ENCODE measurements at places on chromosomes 6 and 20. TPM values are rescaled to one million over a fixed set of nuclear protein-coding genes. Genes with fewer than 3 reads are reported as not detected.

Gene SLC17A4
- not detected for total RNA-seq

Gene OR2B6
- not detected for total RNA-seq

Gene CLIC5
- 1.5 TPM for total RNA-seq

Gene GGTLC1
- total RNA-seq: not detected

Gene ZSCAN12
- 11.2 TPM for total RNA-seq

Gene APCDD1L
- 0.59 TPM for total RNA-seq

Gene ROS1
- 2.0 TPM for total RNA-seq

Gene TSPO2
- not detected for total RNA-seq

Gene PRPH2
- 2.0 TPM for total RNA-seq

Gene ACOT13
- total RNA-seq: 3.8 TPM

- H3K4me1 ChIP-seq: no peaks in the 10 kb centered on the region
- no peak overlapping the region for H3K4me3 ChIP-seq
- no peaks in the 10 kb centered on the region for H3K27me3 ChIP-seq
- H3K36me3 ChIP-seq: no peaks in the 10 kb centered on the region
- no peak for DNase-seq
- H3K27ac ChIP-seq: no peak overlapping the region
Measured at GRCh38 chr6:167058261-167058660, 59.1 kb downstream of the CEP43 start.

DNA sequence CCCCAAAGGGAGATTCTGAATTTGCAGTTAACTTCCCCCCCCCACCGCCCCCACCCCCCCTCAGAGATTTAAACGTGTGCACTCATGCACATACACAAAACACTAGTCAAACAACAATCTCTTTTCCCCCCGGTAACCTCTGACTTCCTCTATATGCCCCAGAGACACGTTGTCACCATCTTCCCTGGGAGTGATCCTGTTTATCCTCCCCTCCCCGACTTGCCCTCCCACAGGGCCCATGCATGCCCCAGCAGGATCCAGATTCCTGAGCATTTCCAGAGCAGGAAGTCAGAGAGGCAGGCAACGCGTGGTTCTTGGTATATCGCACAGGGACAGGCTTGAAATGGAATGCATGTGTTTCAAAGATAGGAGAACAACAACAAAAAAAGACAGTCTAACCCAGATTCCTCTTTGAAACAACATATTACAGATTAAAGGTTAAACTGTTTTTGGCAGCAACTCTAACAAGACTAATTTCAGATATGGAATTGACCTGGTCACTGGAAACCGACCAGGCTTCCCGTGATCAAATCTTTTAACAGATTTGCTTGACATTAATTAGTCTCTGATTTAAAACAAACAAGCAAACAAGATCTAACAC lies 1.3 kb downstream of the BLCAP start:
- H3K36me3 ChIP-seq: no peaks in the 10 kb centered on the region
- no peak for DNase-seq
- no peaks in the 10 kb centered on the region for H3K27me3 ChIP-seq
- H3K4me1 ChIP-seq: no peaks in the 10 kb centered on the region
- peak overlapping the region; percentile 98 for H3K27ac ChIP-seq
- peak overlapping the region; percentile 99 for H3K4me3 ChIP-seq

DNA sequence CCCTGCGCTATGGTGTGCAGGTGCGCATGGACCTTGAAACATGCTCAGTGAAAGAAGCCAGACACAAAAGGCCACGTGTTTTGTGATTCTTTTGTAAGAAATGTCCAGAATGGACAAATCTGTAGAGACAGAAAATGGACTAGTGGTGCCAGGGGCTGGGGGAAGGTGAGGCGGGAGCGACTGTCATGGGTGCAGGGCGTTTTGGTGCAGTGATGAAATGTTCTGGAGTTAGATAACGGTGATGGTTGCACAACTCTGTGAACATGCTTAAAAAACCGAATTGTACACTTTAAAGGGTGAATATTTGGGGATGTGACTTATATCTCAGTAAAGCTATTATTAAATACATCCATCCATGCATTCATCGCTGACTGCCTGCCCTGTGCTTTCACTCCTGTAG lies 31.7 kb upstream of the NTSR1 start:
- H3K4me1 ChIP-seq: no peaks in the 10 kb centered on the region
- no peak for DNase-seq
- no peak overlapping the region for H3K27ac ChIP-seq
- no peak overlapping the region for H3K4me3 ChIP-seq
- peaks cover 13% of the 10 kb centered on the region for H3K27me3 ChIP-seq
- H3K36me3 ChIP-seq: no peaks in the 10 kb centered on the region

DNA sequence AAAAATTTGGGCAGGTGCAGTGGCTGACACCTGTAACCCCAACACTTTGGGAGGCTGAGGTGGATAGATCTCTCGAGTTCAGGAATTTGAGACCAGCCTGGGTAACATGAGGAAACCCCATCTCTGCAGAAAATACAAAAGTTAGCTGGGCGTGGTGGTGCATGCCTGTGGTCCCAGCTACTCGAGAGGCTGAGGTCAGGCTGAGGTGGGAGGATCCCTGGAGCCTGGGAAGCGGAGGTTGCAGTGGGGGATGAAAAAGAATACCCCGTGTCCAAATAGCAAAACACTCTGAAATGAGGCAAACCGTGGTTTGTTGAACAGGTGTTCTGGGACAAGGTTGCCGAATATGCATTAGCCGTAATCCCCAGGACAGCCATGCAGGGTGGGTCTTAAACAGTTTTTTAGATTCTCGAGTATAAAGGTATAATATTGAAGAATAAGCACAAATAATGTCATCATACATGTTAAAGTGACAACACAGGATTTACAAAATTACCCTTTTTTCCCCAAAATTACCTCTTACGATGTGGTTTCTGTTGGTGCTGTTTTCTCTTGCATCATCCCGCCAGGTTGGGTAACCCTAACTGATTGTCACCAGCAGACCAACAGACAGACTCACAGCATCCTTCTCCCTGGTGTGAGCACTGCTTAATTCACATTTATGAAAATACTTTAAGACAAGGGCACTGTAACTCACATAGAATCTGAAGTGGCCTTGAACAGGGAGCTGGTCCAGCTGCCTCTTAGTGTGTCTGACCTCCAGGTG lies 9.1 kb downstream of the DNAJC5 start:
- no peak overlapping the region for H3K4me3 ChIP-seq
- DNase-seq: no peak
- no peaks in the 10 kb centered on the region for H3K4me1 ChIP-seq
- H3K27me3 ChIP-seq: no peaks in the 10 kb centered on the region
- H3K27ac ChIP-seq: no peak overlapping the region

DNA sequence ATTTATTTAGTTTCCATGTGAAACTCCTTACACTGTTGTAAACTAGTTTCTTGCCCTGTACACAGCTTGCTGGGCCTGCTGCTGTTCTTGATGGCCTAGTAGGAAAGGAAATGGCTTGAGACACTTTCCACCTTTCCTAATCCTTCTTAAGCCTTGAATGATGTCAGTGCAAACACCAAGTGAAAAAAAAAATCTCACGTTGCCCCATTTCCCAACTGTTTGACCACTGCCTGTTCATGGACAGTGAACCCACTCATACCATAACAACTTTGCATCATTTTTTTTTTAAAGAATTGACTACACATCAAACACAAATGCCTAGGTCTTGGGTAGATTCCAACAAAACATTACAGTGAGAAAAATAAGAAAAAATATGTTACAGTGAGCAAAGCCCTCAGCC lies 653.6 kb upstream of the FLRT3 start:
- no peak overlapping the region for H3K27ac ChIP-seq
- no peaks in the 10 kb centered on the region for H3K36me3 ChIP-seq
- H3K4me1 ChIP-seq: no peaks in the 10 kb centered on the region
- no peaks in the 10 kb centered on the region for H3K27me3 ChIP-seq
- no peak overlapping the region for H3K4me3 ChIP-seq

DNA sequence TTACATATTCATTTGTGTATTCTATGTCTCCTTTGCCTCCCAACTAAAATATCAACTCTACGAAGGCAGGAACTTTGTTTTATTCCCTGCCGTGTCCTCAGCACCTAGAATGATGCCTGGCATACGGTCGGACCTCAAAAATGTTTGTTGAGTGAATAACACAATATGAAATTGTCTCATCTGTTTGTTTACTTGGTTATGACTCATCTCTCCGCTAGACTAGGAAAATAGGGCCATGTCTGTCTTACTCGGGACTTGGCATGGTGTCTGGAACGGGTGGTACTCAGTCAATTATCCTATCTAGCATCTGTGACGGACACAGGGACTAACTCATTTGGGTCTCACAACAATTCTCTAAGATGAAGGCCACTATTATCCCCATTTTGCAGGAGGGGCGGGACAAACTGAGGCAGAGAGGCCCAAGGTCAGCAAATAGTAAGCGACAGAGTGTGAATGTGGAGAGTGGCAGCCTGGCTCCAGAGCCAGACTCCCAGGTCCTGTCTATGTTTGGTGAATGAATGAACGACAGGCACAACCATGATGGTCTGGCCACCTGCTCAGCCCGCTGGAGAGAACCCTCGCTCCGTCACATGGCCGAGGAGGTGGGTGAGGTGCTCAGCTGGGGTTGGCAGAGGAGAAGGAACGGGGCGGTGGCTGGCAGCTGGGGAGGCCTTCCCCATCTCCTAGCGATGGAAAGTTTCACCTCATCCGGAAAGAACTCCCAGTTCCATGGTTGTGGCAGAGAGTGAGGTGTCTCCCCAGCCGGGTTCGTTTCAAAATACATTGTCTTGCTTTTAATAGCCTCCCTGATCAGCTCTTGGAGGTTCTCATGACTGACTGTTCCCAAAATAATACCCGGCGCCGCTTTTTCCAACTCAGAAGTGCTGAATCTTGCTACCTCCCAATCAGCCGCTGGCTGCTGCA lies 27.6 kb upstream of the NFATC2 start:
- DNase-seq: no peak
- no peak overlapping the region for H3K27ac ChIP-seq
- H3K4me1 ChIP-seq: peaks cover 3% of the 10 kb centered on the region
- H3K27me3 ChIP-seq: no peaks in the 10 kb centered on the region
- no peak overlapping the region for H3K4me3 ChIP-seq

GRCh38 chr6:154122195-154122925 lies 83.3 kb downstream of the OPRM1 start:
- H3K4me1 ChIP-seq: no peaks in the 10 kb centered on the region
- no peaks in the 10 kb centered on the region for H3K36me3 ChIP-seq
- H3K27ac ChIP-seq: no peak overlapping the region

- no peak for DNase-seq
- H3K27me3 ChIP-seq: no peaks in the 10 kb centered on the region
- H3K4me1 ChIP-seq: no peaks in the 10 kb centered on the region
- no peaks in the 10 kb centered on the region for H3K36me3 ChIP-seq
Measured at GRCh38 chr20:12970372-12970821, 38.4 kb upstream of the SPTLC3 start.

DNA sequence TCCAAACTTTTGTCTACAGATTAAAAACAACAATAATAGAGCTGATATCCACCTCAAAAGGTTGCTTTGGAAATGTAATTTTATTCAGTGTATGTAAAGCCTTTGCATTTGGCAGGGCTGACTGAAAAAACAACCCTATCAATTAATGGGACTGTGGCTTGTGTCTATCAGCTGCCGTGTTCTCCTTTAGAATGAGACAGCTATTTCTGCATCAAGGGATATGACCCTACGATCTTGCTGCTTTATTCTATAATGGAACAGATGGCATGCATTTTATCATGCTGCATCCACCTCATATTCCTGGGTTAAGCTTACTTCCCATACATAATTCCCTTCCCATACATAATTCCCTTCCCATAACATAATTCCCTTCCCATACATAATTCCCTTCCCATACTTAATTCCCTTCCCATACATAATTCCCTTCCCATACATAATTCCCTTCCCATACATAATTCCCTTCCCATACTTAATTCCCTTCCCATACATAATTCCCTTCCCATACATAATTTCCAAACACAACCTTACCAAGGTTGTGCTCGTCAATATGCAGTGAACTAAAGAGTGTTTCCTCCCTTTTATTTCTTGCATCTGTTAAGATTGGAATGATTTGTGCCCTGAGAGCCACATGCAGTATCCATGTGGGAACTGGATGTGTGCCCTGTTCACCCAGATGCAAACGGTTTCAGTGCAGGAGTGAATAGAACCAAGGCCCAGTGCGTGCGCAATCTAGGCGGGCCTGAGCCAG lies 26.8 kb downstream of the SERPINB6 start:
- no peaks in the 10 kb centered on the region for H3K27me3 ChIP-seq
- H3K4me1 ChIP-seq: no peaks in the 10 kb centered on the region
- no peak overlapping the region for H3K4me3 ChIP-seq
- no peaks in the 10 kb centered on the region for H3K36me3 ChIP-seq
- no peak overlapping the region for H3K27ac ChIP-seq

DNA sequence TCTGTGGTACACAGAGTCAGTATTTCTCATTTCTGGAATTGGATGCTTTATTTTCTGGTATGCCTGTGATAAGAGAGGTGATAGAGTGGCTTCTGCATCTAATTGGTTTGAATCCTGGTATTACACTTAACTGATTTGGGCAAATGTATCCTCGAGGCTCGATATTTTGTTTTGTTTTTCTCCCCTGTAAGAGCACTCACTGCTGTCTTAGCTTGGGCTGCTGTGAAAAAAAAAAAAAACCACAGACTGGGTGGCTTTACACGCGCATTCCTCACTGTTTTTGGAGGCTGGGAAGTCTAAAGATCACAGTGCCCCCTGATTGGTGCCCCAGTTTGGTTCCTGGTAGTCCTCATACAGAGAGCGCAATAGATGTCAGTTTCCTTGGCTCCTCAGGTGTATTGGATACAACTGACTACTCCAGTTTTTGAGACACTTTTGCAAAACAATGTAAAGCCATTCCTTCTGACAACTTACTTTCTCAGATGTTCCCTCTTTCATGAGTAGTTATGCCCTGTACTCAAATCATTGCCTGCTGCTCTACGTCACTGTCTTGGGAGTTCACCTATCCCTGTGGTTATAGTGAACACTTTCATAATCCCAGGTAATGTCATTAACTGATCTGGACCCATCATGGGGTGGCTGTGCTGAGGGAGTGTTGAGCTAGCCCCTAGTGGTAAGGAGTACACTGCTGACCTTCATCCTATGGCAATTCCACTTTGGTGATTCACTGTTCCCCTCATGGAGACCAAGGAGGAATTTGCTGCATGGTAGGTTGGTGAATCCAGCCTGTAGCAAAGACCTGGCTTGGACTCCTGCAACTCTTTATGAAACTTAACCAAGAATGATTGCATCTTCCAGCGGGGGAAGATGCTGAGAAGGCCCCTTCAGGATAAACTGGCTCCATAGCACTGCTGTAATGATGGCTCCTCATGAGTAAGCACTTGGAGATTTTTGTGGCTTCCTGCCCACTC lies 3.5 kb upstream of the ACAT2 start:
- H3K36me3 ChIP-seq: no peaks in the 10 kb centered on the region
- no peaks in the 10 kb centered on the region for H3K27me3 ChIP-seq
- DNase-seq: no peak
- no peaks in the 10 kb centered on the region for H3K4me1 ChIP-seq
- no peak overlapping the region for H3K4me3 ChIP-seq
